ENCODE measurements at places on chromosomes 6 and 20. TPM values are rescaled to one million over a fixed set of nuclear protein-coding genes. Genes with fewer than 3 reads are reported as not detected.

- no peak for DNase-seq
Observed at GRCh38 chr6:52746213-52746612, 17.1 kb downstream of the GSTA2 start.

Gene CLPSL1
- total RNA-seq: not detected

DNA sequence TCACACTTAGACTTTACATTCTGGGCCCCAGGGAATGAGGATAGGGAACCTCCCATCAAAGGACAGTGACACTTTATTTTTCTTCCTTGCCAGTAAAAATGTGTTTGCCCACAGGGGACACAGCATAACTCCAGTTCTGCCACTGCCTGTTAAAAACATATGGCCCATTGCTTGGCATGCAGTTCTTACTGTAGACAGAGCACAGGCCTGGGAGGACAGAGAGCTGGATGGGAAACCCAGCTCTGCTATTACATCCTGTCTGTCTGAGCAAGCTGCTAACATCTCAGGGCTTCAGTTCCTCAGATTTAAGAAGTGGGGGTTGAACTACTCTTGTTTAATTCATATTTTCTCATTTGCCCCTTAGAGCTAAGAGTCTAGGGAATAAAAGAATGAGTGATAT is 120.2 kb downstream of the AKAP7 start:
- DNase-seq: no peak

Gene PLA2G7
- not detected for total RNA-seq

Gene PANK2
- 67.5 TPM for total RNA-seq

GRCh38 chr20:24584538-24585356 is 115.3 kb downstream of the SYNDIG1 start:
- peak; percentile 43 for DNase-seq

Gene RRAGD
- 0.63 TPM for total RNA-seq

Gene MYO6
- total RNA-seq: 7.3 TPM

DNA sequence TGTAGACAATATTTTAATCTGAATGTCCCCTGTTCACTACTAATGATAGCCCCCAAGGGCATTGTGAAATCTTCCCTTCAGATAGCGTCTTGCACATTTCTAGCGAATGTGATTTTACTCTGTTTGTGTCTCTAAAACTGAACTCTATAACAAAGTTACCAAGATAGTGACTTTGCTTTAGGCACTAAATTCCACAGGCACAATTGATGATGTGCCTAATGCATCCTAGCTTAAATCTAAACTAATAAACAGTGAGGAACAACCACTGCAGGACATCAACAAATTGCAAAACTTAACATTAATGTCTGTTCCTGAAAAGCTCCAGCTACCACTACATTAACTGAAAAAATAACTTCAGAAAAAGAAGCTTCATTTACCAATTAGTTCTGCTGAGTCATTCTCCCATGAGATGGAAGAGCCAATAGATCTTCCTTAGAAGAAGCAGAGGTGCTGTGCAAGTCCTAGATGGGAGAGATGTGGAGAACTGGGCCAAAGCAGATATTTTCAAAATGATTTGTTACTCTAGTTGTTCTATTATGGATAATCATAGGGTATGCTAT is 1065.0 kb downstream of the EPHA7 start:
- DNase-seq: peak; percentile 6

DNA sequence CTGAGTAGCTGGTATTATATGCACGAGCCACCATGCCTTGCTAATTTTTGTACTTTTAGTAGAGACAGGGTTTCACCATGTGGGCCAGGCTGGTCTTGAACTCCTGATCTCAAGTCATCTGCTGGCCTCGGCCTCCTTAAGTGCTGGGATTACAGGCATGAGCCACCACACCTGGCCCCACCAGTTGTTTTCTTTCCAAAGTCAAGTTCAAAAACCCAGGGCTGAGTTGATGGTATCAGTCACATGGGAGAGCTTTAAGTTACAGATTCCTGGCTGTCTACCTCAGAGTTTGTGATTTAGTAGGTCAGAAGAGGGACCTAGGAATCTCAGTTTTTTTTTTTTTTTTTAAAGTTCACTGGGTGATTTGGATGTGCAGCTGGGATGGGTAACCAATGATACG is 107.7 kb downstream of the SCP2D1 start:
- DNase-seq: no peak

DNA sequence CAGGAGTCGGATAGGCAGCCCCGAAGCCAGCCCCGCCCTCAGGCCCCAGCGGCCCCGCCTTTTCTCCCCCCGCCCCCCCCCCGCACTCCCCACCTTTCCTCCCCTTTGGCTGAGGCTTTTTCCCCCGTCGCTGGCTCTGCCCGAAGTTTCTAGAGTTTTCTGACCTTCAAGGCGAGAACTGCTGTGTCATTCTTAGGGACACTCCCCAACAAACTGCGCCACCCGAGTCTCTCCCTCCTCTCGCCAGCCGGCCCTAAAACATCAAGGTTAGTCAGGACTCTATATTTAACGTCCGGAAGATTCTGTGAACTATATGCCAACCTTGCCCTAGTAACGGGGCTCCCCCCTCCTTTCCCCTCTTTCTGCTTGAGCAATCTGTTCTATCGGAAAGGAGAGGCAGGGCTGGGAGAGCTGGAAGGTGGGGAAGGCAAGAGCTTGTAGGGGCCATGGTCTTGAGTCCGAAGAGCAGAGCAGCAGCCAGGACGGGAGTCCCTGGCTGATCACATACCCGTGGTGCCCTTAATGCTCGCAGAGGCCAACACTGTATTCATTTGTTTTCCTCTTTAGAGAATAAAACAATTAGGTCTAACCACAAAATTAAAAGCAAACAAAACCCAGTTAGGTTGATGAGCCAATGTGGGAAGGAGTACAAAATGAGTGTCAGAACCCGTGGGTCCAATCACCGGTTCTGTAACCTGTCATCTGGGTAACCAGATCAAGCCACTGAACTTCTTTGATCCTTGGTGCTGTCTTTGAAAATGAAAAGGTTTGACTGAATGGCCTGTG is 5.3 kb upstream of the HSPA1B start:
- peak; percentile 79 for DNase-seq

Gene RIN2
- total RNA-seq: 73.6 TPM

DNA sequence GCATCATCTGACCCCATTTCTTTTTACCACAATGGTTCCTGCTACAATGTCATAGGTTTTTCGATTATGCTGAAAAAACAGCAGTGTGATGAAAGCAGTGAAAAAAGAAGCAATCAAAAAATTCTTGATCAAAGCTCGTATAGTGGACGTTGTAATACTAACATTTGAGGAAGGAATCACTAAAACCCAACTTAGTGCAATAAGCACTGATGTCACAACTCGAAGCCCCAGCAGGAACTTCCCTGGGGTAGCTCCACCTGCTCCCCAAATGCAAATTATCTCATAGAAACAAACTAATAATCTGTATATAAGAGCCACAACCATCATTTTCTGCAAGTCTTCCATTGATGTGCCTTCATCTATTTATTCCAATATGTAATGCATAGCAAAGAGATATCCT is 285.6 kb upstream of the SGK1 start:
- no peak for DNase-seq

- peak; percentile 93 for DNase-seq
Observed at GRCh38 chr6:81752921-81753710, 635 bp upstream of the TENT5A start.

Gene BFSP1
- total RNA-seq: 6.6 TPM

- DNase-seq: peak; percentile 90
Observed at GRCh38 chr6:111625461-111626391, 20.0 kb upstream of the TRAF3IP2 start.

GRCh38 chr20:34907616-34908469 is 31.4 kb downstream of the ACSS2 start:
- peak; percentile 95 for DNase-seq

DNA sequence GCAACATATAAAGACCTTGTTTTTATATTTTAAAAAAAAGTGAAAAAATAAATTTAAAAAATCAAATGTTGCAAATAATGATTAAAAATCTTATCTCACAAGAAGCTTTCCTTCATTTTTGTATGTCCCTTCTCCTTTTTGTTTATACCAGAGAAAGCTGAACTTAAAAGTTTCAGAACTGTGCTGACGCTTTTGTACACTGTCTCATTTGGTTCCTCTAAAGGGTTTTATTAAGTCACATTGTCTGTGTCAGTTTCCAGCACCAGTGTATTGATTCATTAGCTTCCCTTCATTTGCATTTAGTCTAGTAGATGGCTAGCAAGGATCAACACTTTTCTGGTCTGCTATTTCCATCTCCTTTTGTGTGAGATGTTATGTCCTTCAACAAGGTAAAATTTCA is 6.7 kb downstream of the PCED1A start:
- DNase-seq: no peak

DNA sequence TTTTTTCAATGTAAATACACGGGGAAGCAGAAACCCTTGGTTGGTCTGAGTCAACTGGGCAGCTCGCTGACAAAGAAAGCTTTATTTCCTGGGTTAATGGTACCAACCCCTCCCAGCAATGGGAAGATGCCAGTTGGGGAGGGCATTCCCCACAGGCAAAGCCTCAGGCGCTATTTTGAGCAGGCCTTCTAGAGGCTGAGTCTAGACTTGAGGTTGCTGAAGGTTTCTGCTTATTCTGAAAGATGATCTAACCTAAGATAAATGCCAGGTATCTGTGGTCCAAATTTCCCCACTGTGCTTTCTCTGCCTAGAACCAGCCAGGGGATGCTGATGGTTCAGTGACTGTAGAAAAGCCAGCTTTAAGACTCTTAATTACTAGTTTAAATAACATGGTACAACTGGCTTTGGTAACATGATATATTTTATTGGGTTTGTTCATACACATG is 172.5 kb upstream of the JARID2 start:
- no peak for DNase-seq

Gene PRL
- total RNA-seq: not detected

- no peak for DNase-seq
Observed at GRCh38 chr6:52557389-52558265, 19.2 kb downstream of the TRAM2 start.

DNA sequence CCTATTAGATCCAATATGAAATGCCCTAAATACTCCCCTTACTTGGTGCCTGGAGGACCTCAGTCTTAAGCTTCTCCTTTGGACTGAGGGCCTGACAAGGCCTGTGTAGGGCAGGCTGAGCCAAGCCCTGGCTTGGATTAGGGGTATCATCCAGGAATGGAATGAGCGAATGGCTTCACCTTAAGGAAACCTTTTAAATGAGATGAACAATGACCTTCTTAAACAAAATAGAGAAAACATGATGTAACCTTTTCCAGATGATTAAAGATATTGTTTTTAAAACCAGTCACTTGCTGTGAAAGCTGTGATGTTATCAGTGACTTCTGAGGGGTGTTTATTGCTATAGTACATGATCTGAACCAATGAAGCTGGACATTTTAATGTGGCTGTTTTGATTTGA is 55.5 kb downstream of the TRAF3IP2 start:
- DNase-seq: no peak

Gene ULBP2
- 8.1 TPM for total RNA-seq

- DNase-seq: no peak
Observed at GRCh38 chr6:4665489-4666417, 110.5 kb upstream of the CDYL start.

GRCh38 chr6:16496991-16497801 is 258.8 kb downstream of the GMPR start:
- DNase-seq: no peak

DNA sequence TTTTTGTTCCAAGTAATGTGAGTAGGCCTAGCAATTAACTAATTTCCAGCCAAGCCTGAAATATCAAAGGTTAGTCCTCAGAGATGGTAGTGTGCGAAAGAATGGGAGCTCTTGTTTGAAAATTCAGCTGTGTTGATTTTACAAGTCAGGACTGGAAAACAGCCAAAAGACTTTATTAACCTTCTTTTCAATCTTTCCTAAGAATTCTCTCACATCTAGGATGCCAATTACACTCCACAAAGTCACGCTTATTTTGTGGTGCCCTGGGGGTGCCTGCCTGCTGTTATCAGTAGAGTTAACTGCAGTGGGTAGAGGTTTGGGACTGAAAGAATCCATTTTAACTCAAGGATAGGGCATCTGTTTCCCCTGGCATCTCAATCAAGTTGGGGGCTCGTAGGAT is 30.7 kb upstream of the MAP3K4 start:
- DNase-seq: no peak

DNA sequence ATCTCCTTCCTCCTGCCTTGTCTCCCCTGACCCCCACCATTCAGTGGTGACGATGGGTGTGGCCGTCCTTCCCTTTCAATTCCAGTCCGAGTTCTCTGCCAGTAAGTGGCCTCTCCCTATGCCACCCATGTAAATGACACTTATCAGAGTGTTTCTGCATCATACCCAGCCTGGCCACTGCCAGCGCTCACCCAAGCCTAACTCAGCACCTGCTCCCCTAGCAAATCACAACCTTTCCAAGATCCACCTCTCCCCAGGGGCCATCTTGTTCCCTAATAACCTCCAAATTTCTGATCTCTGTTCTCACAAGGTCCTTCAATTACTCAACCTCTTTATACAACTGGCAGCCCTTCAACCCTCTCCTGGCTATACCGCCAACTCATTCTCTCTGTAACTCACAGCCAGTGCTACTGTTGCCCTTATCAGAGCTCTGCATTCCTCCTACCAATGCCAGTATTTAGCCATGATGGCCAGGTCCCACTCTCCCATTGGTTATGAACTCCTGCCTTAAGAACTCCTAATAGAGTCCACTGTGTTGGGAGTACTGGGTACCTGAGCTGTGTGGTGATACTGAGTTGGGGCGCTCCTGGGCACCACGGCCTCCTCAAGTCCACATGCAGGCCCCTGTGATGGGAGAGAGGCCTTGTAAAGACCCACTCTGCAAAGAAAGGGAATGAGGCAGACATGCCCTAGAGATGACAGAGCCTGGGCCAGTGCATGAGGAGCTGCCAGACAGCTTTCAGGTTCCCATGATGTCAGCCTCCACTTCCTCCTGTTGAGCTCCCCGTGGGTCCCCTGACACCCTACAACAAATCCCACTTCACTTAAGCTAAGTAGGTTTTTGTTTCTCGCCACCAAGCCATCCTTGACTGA is 187.4 kb upstream of the RREB1 start:
- DNase-seq: no peak

DNA sequence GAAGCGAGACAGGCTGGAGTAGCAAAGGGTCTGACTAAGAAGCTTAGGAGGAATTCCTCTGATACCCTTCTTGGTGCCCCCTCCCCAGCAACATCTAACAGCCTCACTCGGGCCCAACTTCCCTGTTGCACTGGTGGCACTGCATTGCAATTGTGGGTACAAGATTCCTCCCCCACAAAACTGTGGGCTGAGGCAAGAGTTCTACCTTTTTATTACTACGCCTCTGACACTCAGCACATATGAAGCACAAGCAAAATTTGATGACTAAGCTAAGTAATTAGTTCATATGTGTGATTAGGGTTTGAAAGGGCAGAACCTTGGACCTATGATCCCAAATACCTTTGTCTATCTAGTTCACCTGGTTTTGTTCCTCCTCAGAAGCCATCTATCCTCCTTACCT is 83.5 kb downstream of the ZHX3 start:
- no peak for DNase-seq

- DNase-seq: no peak
Observed at GRCh38 chr6:114941078-114941477, 598.3 kb upstream of the HS3ST5 start.

DNA sequence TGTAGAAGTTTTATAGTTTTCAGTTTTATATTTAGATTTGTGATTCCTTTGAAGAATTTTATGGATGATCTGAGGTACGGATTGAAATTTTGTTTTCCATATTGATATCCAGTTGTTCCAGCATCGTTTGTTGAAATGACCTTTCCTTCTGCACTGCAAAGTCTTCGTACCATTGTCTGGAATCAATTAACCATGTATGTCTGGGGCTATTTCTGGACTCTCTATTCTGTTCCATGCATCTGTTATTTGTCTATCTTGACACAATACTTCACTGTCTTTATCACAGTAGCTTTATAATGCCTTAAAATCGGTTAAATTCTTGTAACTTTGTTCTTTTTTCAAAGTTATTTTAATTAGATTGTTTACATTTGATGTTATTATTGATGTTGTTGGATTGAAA is 154.9 kb downstream of the FARS2 start:
- no peak for DNase-seq

All from LHCN-M2 (cell line).